Stimulated activated naive CD4-positive, alpha-beta T cell treated with Interleukin-2 at 50 U/mL for 16 hours (primary cell): ENCODE measurements at places on chromosomes 2 and 18.
A peak's percentile ranks its signal among the peaks of the same experiment; 100 is the strongest.

GRCh38 chr2:8139668-8140200, 542.1 kb upstream of the ID2 start:
- DNase-seq, result no peak

DNA sequence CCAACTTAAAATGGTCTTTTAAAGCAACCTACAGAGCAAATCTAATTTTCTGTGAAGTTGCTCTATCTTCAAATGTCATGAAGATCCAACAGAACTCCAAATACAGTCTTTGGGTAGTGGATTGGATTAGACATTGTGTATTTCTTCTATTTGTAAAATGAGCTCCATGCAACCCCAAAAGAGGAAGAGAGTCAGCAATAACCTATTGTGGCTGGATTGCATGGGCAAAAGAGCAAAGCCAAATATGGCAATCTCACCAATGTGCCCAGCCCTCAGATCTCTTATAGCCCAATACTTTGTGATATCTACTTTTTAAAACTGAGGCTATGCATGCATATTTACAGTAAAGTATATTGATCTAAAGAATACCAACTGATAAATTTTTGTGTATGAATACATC, 146.3 kb downstream of the TXNL1 start:
- DNase-seq, result no peak

GRCh38 chr2:120203251-120204021, 19.8 kb downstream of the TMEM185B start:
- DNase-seq, result no peak

GRCh38 chr18:24819141-24819890, 358.9 kb downstream of the HRH4 start:
- DNase-seq, result no peak

DNA sequence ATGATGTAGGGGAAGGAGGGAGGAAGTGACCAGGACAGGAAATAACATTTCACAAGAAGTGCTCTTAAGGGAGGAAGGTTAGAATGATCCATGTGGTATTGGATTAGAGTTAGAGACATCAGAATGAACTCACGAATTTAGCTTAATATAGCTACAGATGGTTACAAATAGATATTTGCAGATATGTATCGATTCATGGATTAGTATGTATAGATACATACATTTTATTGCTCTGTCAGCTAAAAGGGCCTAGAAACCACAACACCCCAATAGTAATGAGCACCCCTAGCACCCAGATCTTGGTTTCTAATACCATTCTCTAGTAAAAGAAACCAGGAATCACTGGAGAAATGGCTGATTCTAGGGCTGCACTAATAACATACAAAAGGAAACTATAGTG, 59.6 kb upstream of the LTBP1 start:
- no peak for DNase-seq

DNA sequence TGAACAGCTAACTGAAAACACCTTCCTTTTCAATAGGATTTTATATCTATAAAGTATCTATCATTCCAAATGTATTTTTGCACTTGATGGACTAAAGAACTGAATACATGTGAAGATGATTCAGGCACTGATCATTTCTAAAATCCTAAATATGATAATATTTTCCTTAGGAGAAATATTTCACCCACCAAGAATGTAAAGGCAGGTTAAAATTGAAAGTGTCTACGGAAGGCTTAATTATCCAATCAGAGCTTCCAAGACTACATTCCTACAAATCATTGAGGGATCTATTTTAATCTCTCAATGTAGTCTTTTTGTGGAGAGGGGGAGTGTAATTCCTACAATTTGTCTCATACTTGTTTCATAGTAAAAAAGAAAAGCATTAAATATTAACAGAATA, 3.6 kb downstream of the GALNT3 start:
- DNase-seq, result no peak

DNA sequence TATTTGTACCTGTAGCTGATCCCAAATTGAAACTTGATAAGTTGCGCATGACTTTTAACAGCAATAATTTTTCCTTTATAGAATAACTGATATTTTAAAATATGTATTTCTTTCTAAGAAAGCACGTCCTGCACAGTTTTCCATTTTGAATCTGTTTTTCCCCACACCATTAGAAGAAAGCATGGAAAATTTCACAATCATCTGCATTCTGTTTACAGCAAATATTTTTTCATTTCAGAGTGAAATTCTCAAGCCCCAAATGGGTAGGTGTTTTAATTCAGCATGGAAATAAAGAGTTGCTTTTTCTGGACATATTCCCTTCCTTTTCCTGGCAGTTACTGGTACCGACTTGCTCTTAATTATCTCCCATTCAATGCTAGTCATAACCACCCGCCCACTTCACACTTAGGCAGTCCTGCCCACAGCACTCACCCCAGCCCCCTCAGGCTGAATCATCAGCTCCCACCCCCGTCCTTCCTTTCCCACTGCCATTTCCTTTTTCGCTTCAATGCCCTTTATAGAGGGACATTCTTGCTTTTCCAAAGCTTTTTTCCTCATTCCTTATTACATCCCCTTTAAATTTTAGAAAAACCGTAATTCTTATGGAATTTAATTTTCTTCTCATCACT, 89.2 kb upstream of the GLS start:
- peak; percentile 47 for DNase-seq

DNA sequence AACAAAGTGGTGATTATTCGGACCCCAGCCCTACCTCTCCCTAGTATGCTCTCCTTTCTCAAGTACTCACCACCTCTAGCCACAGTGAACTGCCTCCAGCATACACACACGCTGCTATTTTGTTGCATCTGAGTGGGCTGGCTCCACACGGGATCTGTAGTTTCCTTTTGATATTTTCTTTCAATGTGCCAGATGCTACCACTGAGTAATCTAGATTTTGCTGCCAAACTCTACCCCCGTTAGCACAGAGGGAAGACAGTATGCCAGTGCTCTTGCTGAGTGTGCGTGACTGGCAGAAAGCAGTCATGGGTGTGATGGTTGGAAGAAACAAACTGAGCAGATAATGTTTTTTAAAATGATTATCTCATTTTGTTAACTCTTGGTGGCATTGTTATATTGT, 11.6 kb downstream of the CFLAR start:
- peak; percentile 56 for DNase-seq

DNA sequence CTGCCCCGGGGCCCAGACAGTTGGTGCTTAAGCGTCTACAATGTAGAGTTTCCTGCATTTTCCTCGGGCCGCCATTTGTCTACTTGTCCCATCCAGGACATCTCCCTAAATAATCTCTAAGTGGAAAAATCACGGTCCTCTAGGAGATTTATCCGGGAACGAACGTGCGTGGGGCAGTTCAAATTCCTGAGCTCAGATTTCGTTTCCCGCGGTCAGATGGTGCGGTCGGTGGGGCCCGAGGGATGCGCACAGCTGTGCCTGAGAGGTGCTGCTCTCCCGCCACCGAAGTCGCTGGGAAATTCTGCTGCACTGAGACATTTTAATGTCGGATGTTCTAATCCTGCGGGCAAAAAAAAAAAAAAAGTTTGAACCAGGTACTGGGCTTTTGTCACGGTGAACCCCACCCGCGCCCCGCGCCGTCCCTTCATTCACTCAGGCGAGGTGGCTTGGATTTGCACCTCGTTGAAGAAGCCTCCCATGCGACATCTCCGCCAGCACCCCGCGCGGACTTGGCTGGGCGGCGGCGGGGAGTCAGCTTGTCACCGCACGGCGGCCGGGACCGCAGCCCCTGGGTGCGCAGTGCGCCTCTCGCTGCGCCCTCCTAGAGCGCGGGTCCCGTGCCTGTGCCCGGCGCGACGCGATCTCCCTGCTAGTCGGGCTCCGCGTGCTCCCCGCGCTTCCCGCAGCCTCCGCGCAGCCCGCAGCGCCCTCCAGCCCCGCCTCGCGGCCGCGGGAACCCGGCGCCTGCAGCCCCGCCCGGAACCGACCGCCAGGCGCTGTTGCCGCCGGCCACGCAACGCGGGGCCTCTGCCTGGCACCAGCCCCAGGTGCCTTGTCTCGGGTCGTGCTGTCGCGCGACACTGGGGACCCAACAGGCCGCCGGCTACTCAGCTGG, 191.9 kb upstream of the TCF4 start:
- DNase-seq, result no peak

DNA sequence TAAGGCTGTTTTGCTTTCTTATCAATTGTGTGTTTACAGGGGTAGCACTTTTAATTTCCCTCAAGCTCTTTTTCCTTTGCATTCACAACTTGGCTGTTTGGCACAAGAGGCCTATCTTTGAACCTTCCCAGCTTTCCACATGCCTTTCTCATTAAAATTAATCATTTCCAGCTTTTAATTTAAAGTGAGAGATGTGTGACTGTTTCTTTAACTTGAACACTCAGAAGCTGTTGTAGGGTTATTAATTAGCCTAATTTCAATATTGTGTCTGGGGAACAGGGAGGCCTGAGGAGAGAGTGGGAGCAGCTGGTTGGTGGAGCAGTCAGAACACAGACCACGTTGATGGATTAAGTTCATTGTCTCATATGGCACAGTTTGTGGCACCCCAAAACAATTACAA, 4.7 kb downstream of the ASB1 start:
- no peak for DNase-seq

- DNase-seq, result no peak
Measured at GRCh38 chr18:9436206-9436929, 38.9 kb upstream of the RALBP1 start.
